MG63 (cell line): ENCODE measurements at places on chromosomes 1 and 21. TPM values are rescaled to one million over a fixed set of nuclear protein-coding genes. Genes with fewer than 3 reads are reported as not detected.

Gene PSMD4
- total RNA-seq: 225 and 311 TPM in 2 replicates

Gene RIIAD1
- not detected in 2 replicates for total RNA-seq

Gene GLMN
- 11.1 and 31.0 TPM in 2 replicates for total RNA-seq

Gene DNASE2B
- not detected in 2 replicates for total RNA-seq
